CD8-positive, alpha-beta memory T cell (primary cell): ENCODE measurements at places on chromosomes 1 and 21. TPM values are rescaled to one million over a fixed set of nuclear protein-coding genes. Genes with fewer than 3 reads are reported as not detected.

GRCh38 chr1:205284420-205285144 lies 37.0 kb downstream of the NUAK2 start:
- peak; percentile 80 for DNase-seq

- peak; percentile 31 for DNase-seq
Measured at GRCh38 chr1:212607206-212607912, 1.2 kb upstream of the ATF3 start.

GRCh38 chr1:156128308-156128653 lies 13.8 kb downstream of the LMNA start:
- DNase-seq = no peak

The CLDN14 gene
- not detected for total RNA-seq

DNA sequence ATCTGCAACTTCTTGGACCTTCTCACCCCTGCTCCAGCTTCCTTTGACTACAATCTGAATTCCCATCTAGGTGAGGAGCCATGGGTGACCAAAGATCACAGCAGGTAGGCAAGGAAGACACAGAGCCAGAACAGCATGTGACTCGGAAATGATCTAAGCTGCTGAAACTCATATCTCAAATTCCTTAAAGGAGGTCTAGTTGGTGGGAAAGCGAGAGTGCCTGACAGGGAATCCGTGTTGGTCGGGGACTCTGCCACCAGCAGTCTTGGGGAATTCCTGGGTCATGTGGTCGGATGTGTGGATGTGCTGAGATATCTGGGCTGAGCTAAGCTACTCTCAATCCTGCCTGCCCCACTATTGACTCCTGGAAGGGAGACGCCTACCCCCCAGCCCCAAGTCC lies 3.2 kb upstream of the NUAK2 start:
- DNase-seq = no peak

GRCh38 chr21:17784604-17785402 lies 34.4 kb downstream of the C21orf91 start:
- DNase-seq = no peak
